ENCODE measurements at places on chromosomes 6 and 20.
A peak's percentile ranks its signal among the peaks of the same experiment; 100 is the strongest.

DNA sequence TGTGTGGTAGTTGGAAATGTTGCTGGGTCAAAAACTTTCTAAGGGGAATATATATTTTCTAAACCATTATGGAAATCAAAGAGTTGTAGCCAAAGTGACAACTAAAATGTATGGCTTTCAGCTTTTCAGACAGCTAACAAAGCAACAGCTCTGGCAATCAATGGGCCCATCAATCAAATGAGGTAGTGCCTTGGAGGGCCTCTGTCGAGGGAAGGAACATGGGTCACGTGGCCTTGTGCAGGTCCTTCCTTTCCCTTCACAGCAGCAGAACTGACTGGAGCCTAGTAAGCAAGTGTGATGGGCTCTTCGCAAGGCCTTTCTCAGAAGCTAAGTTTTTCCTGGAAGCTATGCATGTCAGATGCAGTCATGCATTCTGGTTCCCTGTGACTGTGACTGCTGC lies 17.9 kb downstream of the FAXC start:
- no peak for DNase-seq

DNA sequence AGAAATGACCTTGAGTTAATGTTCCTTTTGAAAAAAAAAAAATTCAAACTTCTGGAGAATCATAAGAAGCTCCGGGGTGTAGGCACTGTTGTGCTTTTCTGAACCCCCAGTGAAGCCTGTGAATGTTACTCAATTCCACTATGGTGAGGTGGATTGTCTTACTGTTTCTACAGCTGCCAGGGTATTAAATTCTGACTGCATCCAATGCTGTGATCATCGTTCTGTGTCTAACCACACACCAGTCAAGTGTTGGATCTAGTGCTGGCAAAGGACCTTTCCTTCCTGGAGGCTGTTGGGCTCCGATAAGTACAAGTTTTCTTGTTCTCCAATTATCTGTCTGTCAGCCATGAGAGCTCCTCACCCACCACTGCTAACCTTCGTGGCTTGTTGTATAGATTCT lies 162.0 kb upstream of the EPHA7 start:
- DNase-seq = no peak

GRCh38 chr6:19895866-19896692 lies 58.9 kb downstream of the ID4 start:
- DNase-seq = no peak

- DNase-seq = no peak
Observed at GRCh38 chr6:135129136-135129856, 51.8 kb upstream of the MYB start.

DNA sequence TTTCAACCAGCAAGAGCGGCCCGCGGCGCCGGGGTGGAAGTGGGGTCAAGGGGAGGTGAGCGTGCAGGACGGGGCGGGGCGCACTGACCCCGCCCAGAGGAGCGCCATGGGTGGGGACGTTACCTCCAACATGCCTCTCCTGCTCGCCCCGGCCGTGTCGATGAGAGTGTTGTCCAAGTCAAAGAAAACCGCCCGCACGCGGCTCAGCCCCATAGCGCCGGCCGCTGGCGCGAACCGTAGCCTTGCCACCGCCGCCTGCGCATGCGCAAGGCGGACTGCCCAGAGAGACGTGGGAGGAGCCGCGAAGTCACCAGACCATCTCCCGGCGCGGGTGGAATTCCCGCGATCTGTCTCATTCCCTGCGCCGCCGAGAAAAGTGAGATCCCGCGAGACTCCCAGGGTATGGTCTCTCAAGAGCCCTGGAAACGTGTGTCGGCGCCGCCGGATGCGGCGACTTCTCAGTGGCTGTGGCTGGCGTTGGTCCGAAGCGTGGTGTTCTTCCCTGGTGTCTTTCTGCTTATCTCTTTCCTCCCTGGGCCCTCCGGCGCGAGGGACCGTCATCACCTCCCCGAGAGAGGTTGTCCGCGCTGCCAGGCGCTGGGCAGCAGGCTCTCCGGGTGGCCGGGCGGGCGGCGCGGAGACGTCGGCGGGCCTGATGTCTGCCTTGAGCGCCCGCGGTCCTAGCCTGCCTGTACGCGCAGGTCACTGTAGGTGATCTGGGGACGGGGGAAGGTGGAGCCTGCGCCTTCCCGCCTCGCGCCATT lies at the start of gene NANP:
Gene NANP, minus strand, starts transcription at position 279 of the 764 bp plus-strand sequence. Its CDS starts 66 bp downstream, at position 213.
- DNase-seq = peak; percentile 36
